SK-MEL-5 (cell line): ENCODE measurements at places on chromosomes 12 and 14.

- no peak for DNase-seq
Observed at GRCh38 chr12:116838365-116838764, 42.9 kb downstream of the HRK start.

GRCh38 chr14:85296456-85297210 is 233.3 kb upstream of the FLRT2 start:
- no peak for DNase-seq

GRCh38 chr14:102238131-102238530 is 66.8 kb downstream of the MOK start:
- DNase-seq, result no peak

GRCh38 chr12:16090974-16091373 is 179.8 kb downstream of the DERA start:
- no peak for DNase-seq

GRCh38 chr12:2775431-2775830 is 19.3 kb upstream of the FKBP4 start:
- no peak for DNase-seq

DNA sequence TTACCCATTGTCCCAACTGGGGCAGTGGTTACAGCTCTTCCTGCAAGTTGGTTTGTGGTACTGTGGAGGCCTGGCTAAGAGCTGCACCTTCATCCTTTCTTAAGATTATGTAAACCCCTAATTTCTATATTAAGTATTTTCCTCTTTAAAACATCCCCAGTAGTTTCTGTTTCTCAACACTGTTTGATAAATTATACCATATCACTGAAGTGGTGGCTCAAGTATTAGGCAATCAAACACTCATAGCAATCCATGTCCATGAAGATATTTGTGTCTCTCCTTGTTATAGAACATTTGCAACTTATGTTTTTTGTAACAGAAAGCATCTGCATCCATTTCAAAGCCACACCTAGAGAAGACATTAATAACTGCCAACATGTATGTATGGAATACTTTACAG is 31.8 kb downstream of the ATXN3 start:
- DNase-seq, result no peak

DNA sequence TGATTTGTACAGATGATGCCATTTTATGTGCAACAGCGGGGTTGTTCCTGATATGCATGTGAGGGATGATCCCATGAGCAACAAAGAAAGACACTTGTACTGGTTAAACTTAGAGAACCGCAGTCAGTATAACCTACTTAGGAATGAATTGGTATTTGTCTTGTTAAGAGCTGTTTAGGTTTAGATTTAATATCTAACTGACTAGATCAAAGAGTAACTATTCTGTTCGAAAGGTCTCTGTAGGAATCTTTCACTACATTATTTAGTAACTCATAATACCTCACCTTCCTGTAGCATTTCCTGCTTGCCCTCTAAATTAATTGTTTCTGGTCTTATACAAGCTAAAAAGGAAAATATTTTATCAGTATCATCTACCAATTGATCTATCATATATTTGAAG is 350.4 kb downstream of the TRHDE start:
- DNase-seq, result no peak

- DNase-seq, result no peak
Observed at GRCh38 chr12:6638305-6638704, 2.5 kb upstream of the LPAR5 start.

DNA sequence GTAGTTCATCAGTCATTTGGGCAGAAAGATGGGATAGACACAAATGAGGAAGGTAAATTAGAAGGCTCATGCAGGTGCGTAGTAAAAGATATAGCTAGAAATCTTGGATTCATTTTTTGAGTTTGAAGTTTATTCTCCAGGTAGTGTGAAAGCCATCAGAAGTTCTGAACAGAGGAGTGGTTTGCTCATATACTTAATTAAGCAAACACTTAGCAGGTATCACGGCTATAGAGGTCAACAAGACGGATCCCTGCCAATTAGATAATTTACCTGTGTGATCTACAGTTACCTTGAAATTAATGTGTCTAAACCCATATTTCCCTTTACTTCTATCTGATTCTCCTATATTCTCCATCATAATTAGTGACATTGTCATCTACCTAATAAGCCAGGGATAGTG is 29.7 kb downstream of the PALS1 start:
- no peak for DNase-seq

- no peak for DNase-seq
Observed at GRCh38 chr14:32332415-32333316, 3.6 kb downstream of the AKAP6 start.

DNA sequence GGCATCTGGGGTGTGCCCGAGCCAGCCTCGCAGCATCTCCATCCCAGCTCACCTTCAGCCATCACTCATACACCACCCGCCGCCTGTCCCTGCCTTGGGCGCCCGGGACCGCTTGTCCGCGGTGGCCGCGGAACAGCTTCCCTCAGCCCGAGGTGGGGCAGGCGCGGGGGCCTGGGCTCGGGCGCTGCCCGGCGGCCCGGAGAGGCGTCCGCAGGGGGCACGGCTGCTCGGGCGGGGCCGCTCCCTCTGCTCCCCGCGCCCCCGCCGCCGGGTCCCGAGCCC is 430 bp downstream of the SLC41A2 start:
- no peak for DNase-seq

DNA sequence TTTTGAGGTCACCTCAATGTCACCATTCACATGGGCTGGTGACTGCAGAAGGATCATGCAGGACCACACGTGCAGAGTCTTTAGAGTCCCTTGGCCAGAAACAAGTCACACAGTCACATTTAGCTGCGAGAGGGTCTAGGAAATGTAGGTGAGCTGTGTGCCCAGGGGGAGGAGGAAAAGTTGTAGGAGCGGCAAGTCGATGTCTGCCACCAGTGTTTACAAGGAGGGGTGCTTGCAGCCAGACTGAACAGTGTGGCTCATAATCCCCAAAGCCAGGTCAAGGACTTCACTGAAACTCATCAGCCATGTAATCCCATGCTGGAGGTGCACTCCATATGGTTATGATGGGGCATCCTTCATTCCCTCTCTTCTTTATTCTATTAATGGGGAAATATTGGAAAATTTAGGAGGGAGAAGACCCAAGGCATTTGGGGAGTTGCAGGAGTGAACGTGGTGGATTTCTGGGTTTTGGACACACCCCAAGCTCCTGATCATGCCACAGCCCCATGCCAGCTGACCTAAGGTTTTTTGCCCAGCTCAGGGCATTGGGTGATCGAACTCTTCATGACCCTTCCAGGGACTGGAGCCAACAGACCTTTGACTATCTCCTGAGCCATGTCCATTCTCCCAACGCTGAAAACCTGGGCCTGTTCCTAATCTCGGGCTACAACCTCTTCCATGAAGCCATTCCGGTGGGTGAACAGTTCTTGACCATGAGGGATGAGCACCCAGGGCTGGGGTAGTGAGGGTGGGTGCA is 7.2 kb downstream of the DAO start:
- DNase-seq, result no peak

GRCh38 chr12:46442239-46442638 is 69.7 kb upstream of the SLC38A2 start:
- DNase-seq, result no peak

GRCh38 chr14:20743556-20743955 is 2.1 kb upstream of the EDDM3A start:
- DNase-seq, result no peak

- no peak for DNase-seq
Observed at GRCh38 chr12:2754208-2754607, 40.6 kb upstream of the FKBP4 start.

GRCh38 chr14:21723431-21724045 is 49.9 kb upstream of the OR4E1 start:
- DNase-seq, result peak; percentile 70

DNA sequence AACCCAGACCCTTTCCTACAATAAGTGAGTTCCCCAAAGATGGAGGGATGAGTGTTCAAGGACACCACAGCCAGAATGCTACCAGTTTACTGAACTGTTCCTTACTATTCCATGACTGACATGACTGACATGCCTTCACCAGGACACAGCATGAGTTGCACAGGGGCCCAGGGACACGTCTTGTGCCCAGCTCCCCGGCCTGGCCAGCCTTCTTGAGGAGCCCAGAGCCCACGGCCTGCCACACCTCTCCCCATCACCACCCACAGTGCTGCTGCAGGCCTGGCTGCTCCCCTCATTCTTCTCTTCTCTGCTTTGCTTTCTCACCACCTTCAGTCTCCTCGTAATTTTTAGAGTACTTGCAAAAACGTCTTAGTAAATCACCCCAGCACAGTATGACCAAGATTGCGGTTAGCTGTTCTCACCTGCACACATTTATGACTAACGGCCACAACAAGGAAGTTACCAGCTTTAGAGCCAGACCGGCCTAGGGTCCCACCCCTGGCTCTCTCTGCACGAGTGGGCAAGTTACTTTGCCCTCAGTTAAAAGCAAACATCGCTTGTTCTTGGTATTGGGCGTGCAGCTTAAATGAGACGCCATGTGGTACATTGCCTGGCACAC is 18.5 kb downstream of the PPP2R5E start:
- no peak for DNase-seq

GRCh38 chr14:33592297-33592696 is 358.6 kb downstream of the EGLN3 start:
- no peak for DNase-seq

DNA sequence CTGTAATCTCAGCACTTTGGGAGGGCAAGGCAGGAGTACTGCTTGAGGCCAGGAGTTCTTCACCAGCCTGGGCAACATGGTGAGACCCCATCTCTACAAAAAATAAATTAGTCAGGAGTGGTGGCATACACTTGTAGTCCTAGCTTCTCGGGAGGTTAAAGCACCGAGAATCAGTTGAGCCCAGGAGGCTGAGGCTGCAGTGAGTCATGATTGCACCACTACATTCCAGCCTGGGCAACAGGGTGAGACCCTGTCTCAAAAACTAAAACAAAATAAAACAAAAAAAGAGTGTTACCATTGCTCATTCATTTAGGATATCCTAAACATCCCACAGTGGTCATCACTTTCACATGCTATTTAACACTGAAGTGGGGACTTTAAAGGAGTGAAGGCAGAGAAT is 7.8 kb downstream of the NEK9 start:
- no peak for DNase-seq

- no peak for DNase-seq
Observed at GRCh38 chr12:70919597-70920035, 922 bp downstream of the PTPRR start.

DNA sequence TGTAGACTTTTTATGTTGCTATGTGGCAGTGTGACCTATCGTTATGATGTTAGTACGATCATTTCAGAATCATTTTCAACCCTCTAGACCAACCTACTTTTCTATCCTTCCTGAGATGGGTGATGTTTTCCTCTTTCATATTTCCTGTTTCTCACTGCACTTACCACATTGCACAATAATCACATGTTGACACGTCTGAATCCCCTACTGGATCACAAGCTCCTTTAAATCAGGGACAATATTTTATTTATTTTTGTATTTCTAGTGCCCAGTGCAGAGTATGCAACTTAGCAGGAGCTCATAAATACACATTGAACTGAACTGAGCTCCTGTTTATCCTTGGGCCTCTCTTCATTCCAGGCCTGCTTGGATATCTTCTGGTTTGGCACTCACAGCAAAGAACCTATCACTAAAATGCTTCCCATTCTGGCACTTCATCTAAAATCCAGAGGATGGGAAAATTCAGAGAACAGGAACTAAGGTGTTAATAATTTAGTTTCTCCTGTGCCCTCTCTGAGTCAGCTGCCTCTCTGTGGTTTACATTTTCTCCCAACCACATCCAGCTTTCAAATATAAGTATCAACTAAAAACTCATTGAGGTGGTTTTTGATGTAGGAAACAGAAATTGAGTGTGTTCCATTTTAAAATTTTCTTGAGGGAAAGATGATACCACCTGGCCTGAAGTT is 69.4 kb upstream of the DYRK2 start:
- no peak for DNase-seq

GRCh38 chr14:71566276-71566675 is 366.0 kb upstream of the RGS6 start:
- DNase-seq, result no peak

DNA sequence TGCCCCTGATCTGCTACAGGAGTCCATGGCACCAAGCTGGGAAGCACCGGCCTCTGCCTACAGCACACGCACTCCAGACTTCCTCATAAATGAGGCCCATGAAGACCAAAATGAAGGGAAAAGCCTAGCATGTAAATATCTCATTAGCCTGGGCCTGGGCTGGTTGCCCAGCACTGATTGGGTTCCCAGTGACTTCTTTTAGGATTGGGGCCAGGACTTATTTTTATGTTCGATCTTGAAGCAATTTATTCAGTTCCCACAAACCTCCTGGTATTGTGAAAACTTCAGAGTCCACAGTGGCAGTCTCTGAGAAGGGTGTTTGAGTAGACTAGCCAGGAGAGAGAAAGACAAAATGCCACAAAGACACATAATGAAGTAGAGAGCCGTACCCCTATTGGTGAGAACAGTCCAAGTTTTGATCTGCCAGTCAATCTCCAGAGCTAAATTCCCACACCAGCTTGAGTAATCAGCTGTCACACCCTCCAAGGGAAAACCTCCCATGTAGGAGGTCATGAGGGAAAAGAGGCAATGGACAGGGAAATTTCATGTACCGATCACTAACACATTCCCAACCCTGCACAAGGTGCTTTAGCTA is 78.2 kb downstream of the PHLDA1 start:
- DNase-seq, result no peak

DNA sequence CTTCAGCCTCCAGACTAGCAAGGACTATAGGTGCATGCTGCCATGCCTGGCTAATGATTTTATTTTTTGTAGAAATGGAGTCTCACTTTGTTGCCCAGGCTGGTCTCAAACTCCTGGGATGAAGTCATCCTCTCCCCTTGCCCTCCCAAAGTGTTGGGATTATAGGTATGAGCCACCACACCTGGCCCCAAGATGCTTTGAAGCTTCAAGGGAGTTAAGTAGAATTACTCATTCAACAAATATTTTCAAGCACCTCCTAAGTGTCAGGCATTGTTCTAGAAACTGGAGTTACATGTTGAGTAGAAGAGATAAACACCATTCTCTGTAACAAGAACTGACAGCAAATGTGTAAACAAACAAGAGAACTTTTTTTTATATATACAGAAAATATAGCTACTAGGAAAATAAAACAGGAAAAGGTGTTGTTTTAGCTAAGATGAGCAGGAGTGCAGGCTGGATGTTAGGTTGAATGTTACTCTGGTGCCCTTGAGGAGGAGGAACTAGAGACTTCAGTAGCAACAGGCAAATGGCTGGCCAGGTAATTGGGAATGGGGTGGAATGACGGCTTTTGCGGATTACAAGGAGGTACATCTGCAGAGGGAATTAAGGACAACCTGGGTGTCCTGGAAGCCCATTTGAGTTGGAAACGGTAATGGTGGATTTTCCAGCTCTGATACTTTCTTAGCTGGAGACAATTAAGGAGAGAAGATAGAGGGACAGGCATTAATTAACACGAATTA is 32.0 kb upstream of the CFAP54 start:
- DNase-seq, result no peak

GRCh38 chr14:98935921-98936320 is 336.1 kb downstream of the BCL11B start:
- DNase-seq, result no peak
